ENCODE measurements at places on chromosomes 2 and 18. TPM values are rescaled to one million over a fixed set of nuclear protein-coding genes. Genes with fewer than 3 reads are reported as not detected.

OTOF gene
- total RNA-seq, result 0.31 TPM

- no peak for DNase-seq
- H3K27me3 ChIP-seq, result no peaks in the 10 kb centered on the region
- H3K36me3 ChIP-seq, result no peaks in the 10 kb centered on the region
- H3K4me1 ChIP-seq, result no peaks in the 10 kb centered on the region
These were observed 66.8 kb downstream of the POLE4 start for GRCh38 chr2:75025216-75025615.

TACR1 gene
- total RNA-seq, result 0.43 TPM

MOGAT1 gene
- not detected for total RNA-seq

DTNA gene
- total RNA-seq, result 19.5 TPM

DNA sequence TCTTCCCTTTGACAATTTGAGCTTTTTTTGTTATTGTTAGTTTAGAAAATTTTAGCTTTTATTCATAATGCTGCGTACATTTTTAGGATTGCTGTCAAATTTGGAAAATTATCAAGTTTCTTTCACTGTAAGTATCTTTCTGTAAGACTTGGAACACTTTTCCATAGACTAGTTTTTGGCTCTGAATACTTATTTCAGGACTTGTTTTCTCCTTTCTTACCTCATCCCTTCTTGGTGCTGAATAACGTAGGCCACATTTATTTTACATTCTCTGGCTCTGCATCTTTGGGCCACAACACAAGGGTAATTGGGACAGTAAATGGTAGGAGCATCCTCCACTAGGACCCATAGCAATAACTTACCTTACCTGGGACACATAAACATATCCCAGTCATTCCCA lies 85.1 kb downstream of the CCDC85A start:
- H3K36me3 ChIP-seq, result no peaks in the 10 kb centered on the region
- no peaks in the 10 kb centered on the region for H3K27me3 ChIP-seq
- DNase-seq, result no peak

DNA sequence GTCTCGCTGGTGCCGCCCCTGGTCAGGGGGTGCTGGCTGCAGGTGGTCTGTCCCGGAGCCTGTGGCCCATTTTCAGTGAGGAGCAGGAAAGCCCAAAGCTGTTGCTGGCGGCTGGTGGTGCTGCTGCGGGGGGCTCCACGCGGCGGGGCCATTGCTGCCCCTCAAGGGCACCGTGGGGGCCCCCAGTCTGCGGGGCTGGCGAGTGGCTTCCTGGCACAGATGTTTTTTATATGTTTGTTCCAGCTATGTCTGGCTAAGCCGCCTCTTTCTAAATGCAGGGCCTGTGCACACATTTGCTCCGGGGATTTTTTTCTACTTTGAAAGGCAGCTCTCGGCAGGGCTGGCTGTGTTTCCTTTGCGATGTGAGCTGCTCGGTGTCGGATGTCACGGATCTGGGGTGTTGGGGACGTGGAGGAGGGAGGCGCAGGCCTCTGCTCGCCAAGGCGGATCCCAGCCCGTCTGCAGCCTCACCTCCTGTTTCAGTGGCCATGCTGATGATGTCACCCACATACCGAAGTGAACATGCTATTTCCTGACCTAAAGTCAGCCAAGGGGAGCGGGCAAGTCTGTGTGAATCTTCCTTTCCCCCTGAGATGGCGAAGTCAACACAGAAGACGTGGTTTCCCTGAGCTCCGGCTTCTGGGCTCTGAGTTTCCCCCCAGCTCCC lies 112.0 kb upstream of the CTDP1 start:
- H3K4me1 ChIP-seq, result peaks cover 2% of the 10 kb centered on the region
- DNase-seq, result no peak
- no peaks in the 10 kb centered on the region for H3K36me3 ChIP-seq
- no peak overlapping the region for H3K27ac ChIP-seq
- no peak overlapping the region for H3K4me3 ChIP-seq
- no peaks in the 10 kb centered on the region for H3K27me3 ChIP-seq

C2orf72 gene
- not detected for total RNA-seq

GRCh38 chr2:107556038-107556627 lies 270.6 kb upstream of the RGPD4 start:
- H3K27ac ChIP-seq, result no peak overlapping the region
- DNase-seq, result no peak
- no peaks in the 10 kb centered on the region for H3K4me1 ChIP-seq
- no peak overlapping the region for H3K4me3 ChIP-seq
- no peaks in the 10 kb centered on the region for H3K27me3 ChIP-seq

CABYR gene
- total RNA-seq, result 1.1 TPM

DNA sequence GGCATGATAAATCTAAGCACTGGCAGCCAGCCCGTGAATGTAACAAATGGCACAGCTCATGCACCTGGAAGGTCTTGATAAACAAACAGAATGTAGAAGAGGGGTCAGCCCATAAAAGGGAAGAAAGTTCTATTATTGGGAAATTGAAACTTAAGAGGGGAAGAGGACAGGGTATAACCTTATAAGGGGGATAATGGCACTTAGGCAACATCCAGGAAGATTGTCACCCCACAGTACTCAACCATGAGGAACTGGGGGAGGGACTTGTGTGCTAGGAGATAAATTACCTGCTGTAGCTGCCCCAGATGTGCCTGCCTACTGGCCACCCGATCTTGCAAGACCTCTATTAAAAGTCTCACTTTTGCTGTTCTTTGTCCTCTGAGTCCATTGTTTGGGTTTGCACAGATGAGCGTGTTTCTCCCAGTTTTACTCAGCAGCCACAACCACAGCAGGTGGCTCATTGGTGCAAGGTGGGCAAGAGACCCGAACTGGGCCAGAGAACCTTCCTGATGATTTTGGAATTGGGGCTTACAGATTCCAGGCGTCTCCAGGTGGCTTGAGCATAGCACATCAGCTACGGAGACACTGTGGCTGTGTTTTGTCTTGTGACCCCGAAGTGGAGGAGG lies 79.0 kb upstream of the TAF1B start:
- H3K4me1 ChIP-seq, result no peaks in the 10 kb centered on the region
- no peak for DNase-seq
- no peak overlapping the region for H3K27ac ChIP-seq
- H3K36me3 ChIP-seq, result no peaks in the 10 kb centered on the region

DNA sequence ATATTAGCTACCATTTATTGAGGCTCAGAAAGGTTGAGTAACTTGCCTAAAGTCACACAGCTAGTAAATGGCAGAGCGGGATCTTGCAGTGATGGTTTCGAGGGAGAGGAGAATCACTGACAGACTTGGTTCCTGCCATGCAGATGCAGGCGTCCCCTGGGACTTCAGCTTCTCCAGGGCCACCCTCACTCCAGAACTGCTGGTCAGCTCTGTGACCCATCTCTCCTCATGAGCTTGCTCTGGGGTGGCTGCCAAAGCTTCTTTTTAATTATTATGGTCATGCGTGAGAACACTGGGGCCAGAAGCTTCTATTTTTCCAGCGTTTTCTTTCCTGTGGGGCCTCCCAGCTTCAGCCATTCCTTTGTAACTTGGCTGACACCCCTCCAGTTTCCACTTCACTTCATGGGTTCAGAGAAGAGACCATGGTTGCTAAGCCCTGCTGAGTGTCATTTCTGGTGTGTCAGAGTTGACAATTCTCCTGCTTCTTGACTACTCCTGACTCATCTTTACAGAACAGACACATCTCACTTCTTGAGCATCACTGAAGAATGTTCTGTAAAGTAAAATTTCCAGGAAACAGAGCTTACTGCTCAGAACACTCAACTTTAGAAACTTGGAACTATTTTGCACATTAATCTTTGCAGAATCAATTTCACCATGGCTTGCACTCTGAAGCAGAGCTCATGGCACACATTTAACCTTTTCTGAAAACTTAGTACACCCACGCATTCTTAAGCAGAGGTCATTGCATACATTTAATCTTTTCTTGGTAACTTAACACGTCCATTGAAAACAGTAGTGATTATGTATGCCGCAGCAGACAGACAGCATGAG lies 70.4 kb downstream of the IL1R2 start:
- H3K27me3 ChIP-seq, result no peaks in the 10 kb centered on the region
- H3K4me3 ChIP-seq, result no peak overlapping the region
- peaks cover 16% of the 10 kb centered on the region for H3K4me1 ChIP-seq
- H3K27ac ChIP-seq, result no peak overlapping the region
- DNase-seq, result no peak

DNA sequence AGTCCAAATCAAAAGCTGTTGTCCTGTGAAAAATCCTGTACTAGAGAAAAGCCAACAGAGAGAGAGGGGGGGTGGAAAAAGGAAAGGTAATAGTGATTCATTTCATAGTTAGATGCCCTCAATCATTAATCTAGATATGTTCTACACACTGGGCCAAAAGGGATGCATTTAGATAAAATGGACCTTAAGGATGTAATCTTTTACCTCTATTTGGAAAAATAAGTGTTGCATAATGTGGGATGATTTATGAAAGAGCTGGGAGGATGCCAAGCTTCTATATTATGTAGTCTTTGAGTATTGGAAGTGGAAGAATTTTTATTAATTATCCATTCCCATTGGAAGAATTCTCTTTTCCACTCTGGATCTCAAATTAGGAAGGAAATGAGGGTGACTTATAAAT lies 480.5 kb upstream of the ZEB2 start:
- no peak overlapping the region for H3K27ac ChIP-seq
- no peaks in the 10 kb centered on the region for H3K36me3 ChIP-seq
- no peak overlapping the region for H3K4me3 ChIP-seq
- no peak for DNase-seq

PPP1R1C gene
- total RNA-seq, result not detected

DNA sequence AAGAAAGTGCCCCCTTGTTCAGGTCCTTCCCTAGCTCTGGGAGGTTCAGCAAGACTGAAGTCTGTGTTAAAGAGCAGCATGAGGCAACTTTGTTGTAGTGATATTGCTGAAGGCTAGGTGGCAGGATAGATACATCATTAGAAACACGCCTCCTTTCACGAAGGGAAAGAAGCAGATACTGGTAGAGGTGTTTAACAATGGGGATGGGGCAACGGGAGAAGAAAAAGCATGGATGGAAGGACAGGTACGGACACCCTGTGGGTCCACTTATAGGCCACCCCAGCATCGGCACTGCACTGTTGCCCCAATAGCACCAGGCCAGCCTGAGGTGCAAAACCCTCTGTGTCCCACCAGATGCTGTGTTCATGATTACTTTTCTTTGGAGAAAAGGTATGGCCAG lies 3.5 kb upstream of the IGFBP5 start:
- H3K27ac ChIP-seq, result no peak overlapping the region
- no peaks in the 10 kb centered on the region for H3K36me3 ChIP-seq
- H3K4me3 ChIP-seq, result no peak overlapping the region
- peaks cover 23% of the 10 kb centered on the region for H3K4me1 ChIP-seq
- H3K27me3 ChIP-seq, result no peaks in the 10 kb centered on the region
- DNase-seq, result peak; percentile 50

HOXD1 gene
- total RNA-seq, result 0.48 TPM

DNA sequence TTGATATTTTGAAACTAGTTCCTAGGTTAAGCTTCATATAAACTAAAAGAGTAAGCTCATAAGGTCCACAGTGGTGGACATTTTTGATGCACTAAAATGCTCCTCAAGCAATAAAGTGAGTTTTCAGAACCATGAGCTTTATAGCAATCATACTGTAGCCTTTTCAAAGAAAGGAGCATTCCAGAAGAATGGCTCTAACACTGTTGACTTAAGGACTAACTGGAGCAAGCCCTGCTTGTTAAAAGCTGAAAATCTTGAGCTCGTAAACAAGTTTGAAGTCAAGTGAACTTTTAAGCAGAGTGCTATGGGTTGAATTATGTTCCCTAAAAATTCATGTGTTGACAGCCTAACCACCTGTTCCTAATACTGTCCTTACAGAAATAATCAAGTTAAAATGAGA lies 38.0 kb downstream of the KYNU start:
- no peaks in the 10 kb centered on the region for H3K27me3 ChIP-seq
- no peak overlapping the region for H3K4me3 ChIP-seq
- DNase-seq, result no peak
- no peaks in the 10 kb centered on the region for H3K4me1 ChIP-seq
- no peak overlapping the region for H3K27ac ChIP-seq
- H3K36me3 ChIP-seq, result no peaks in the 10 kb centered on the region

DNA sequence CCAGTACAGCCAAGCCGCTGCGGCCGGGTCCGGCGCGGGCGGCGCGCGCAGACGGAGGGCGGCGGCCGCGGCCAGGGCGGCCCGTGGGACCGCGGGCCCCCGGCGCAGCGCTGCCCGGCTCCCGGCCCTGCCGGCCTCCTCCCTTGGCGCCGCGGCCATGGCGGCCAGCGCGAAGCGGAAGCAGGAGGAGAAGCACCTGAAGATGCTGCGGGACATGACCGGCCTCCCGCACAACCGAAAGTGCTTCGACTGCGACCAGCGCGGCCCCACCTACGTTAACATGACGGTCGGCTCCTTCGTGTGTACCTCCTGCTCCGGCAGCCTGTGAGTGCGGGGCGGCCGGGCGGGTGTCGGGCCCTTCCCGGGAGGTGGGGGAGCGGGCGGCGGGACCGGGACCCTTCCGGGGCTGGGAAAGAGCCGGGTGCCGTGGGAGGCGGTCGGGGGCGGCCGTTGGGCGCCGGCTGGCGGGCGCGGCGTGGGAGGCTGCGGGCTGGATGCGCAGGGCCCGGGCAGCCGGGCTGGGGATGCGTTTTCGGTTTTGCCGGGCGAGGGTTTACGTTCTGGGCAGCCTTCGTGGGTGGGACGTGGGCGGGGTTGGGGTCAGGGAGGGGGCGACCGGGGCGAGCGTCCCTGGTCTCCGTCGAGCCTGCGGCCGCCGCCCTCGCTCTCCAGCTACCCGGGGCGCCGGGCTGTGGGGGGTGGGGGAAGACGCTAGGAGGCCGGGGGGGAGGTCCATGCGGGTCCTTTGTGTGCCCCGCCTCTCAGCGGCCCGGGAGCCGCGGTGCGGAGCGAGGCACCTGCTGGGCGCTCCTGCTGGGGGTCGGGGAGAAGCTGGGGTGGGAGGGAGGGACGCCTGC lies 537 bp downstream of the AGFG1 start:
- peaks cover 3% of the 10 kb centered on the region for H3K4me1 ChIP-seq
- H3K4me3 ChIP-seq, result peak overlapping the region; percentile 69
- H3K27me3 ChIP-seq, result no peaks in the 10 kb centered on the region

AKAIN1 gene
- not detected for total RNA-seq

HJURP gene
- not detected for total RNA-seq

MOCOS gene
- total RNA-seq, result 5.4 TPM

GRCh38 chr2:71455011-71455740 lies 1.8 kb downstream of the DYSF start:
- H3K4me1 ChIP-seq, result no peaks in the 10 kb centered on the region
- H3K27me3 ChIP-seq, result no peaks in the 10 kb centered on the region
- H3K36me3 ChIP-seq, result no peaks in the 10 kb centered on the region
- no peak for DNase-seq
- no peak overlapping the region for H3K4me3 ChIP-seq
- no peak overlapping the region for H3K27ac ChIP-seq

ELOA2 gene
- total RNA-seq, result not detected

- H3K4me3 ChIP-seq, result no peak overlapping the region
- no peaks in the 10 kb centered on the region for H3K4me1 ChIP-seq
- no peak for DNase-seq
- H3K27ac ChIP-seq, result no peak overlapping the region
- no peaks in the 10 kb centered on the region for H3K36me3 ChIP-seq
These were observed 57.8 kb downstream of the PDE1A start for GRCh38 chr2:182368996-182369395.

- no peak overlapping the region for H3K27ac ChIP-seq
- no peak overlapping the region for H3K4me3 ChIP-seq
- H3K27me3 ChIP-seq, result no peaks in the 10 kb centered on the region
- no peaks in the 10 kb centered on the region for H3K36me3 ChIP-seq
- no peak for DNase-seq
These were observed 71.2 kb downstream of the MAIP1 start for GRCh38 chr2:200026332-200027230.

- no peak for DNase-seq
- H3K27ac ChIP-seq, result no peak overlapping the region
- no peaks in the 10 kb centered on the region for H3K36me3 ChIP-seq
- H3K4me3 ChIP-seq, result no peak overlapping the region
- no peaks in the 10 kb centered on the region for H3K4me1 ChIP-seq
These were observed 115.9 kb downstream of the TTC32 start for GRCh38 chr2:19785867-19786266.
